ENCODE measurements at places on chromosomes 7 and 10.
A peak's percentile ranks its signal among the peaks of the same experiment; 100 is the strongest.

GRCh38 chr7:149330914-149331567, 69.0 kb downstream of the ZNF783 start:
- DNase-seq, result no peak

- peak; percentile 30 for DNase-seq
Observed at GRCh38 chr7:134834689-134835462, 55.4 kb downstream of the CALD1 start.

DNA sequence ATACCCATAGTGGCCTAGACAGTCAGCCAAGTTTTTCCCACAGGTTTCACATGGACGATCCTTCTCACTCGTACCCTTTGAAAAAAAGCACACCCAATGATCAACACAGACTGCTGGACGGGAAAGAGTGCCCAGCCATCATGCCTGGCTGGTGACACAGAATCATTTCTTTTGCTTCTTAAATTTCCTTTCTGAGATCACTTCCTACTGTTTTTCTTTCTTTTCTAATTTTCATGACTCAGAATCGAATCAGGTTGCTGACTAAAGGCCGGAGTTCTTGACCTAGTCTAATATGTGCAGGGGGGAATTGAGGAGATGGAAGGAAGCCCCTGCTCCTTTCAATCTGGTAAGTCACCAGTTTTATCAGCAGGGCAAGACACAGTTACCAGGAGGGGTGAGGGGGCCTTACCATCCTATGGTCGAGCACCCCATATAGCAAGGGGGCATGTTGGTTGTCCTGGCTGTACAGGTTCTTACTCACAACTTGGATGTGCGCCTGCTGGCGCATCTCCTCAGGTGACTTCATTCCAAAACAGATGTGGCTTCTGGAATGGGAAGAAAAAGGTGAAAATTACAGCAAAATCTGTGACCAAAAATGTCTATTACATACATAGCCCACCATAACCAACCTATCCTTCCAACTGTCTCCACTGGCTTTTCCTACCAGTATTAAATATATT, 3.5 kb downstream of the POLR3A start:
- no peak for DNase-seq

GRCh38 chr7:151435103-151435916, 4.6 kb downstream of the CRYGN start:
- no peak for DNase-seq

DNA sequence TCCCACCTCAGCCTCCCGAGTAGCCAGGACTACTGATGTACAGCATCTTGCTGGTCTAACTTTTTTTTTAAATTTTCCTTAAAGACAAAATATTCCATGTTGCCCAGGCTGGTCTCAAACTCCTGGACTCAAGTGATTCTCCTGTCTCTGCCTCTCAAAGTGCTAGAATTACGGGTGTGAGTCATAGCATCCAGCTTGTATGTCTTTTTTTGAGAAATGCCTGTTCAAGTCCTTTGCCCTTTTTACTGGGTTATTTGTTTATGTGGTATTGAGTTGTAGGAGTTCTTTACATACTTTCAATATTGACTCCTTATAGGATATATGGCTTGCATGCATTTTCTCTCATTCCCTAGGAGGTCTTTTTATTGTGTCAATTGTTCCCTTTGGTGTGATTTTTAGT, 486.4 kb downstream of the MAGI2 start:
- no peak for DNase-seq

DNA sequence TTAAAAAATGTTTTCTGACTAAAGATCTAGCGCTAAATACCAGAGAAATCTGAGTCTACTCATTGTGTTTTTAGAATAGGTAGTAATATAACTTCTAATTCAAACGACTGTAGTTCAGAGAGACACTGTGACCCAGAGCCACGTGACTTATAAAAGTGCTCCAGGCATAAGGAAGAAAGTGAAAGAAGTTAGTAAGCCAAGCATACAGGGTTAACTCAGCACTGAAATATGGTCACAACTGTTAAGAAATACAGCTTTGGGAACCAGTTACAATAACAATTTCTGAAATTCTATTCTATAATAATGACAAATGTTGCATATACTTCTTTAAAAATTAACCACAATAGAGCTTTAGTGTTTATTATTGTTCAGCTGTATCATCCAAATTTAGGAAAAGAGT, 119.1 kb downstream of the TFEC start:
- no peak for DNase-seq

- DNase-seq, result no peak
Observed at GRCh38 chr7:48424731-48425130, 253.5 kb downstream of the ABCA13 start.
